Activated CD4-positive, alpha-beta T cell treated with anti-CD3 and anti-CD28 coated beads, Interleukin-2, amount 50 U/mL, for 1 hour (primary cell): ENCODE measurements at places on chromosomes 11 and 22.

DNA sequence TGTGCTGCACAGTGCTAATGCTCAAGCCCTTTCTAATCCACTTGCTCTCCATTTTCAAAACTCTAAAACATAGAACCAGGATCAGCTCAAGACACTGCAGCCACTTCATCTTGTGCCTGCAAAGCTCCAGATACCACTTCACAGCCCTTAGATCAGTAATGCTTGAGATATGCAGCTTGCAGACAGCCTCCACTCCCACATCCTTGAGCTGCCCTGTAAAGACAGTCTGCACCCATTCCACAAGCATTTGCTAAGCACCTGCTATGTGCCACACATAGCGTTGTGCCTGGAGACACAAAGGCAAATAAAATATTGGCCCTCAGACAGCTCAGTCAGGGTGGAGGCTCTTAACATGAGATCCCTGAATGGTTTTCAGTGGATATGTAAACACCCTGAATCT lies 192.5 kb upstream of the SNX19 start:
- no peak for DNase-seq

GRCh38 chr11:133947321-133947756 lies 9.4 kb downstream of the IGSF9B start:
- DNase-seq = peak; percentile 64

DNA sequence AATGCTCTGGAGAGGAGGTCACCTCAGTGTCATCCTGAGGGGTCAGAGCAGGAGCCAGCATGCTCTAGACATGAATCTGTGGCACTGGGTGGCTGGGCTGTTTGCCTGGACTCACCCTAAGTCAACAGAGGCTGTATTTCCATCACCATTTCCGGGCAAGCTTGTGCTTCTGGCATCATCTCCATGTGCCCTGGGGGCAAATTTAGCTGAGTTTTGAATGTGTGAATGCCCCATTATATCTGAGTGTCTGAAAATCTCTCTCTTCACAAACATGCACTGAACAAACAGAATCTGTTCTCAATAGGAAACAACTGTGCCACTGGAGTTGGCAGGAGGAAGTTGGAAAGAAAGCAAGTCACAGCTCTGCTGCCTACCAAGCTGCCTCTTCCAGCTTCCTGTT lies 356.2 kb downstream of the GRM5 start:
- no peak for DNase-seq

DNA sequence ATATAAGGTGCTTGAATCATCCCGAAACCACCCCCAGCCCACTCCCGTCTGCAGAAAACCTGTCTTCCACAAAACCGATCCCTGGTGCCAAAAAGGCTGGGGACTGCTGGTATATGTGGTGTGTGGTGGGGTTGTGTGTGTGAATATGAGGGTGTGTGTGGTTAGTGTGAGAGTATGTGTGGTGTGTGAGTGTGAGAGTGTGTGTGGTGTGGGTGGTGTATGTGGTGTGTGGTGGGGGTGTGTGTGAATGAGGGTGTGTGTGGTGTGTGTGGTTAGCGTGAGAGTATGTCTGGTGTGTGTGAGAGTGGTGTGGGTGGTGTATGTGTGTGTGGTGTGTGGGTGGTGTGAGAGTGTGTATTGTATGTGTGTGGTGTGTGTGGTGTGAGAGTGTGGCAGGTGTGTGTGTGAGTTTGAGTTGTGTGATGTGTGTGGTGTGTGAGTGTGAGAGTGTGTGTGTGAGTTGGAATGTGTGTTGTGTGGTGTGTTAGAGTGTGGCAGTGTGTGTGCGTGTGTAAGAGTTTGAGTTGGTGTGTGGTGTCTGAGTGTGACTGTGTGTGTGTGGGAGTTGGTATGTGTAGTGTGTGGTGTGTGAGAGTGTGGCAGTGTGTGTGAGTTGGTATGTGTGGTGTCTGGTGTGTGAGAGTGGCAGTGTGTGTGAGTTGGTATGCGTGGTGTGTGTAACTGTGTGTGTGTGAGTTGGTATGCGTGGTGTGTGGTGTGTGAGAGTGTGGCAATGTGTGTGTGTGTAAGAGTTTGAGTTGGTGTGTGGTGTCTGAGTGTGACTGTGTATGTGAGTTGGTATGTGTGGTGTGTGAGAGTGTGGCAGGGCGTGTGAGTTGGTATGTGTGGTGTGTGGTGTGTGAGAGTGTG lies 6.5 kb downstream of the UPK3A start:
- DNase-seq = no peak

GRCh38 chr22:47197773-47198500 lies 435.5 kb downstream of the TBC1D22A start:
- DNase-seq = no peak

- DNase-seq = no peak
Observed at GRCh38 chr11:11786234-11786633, 55.5 kb upstream of the USP47 start.

DNA sequence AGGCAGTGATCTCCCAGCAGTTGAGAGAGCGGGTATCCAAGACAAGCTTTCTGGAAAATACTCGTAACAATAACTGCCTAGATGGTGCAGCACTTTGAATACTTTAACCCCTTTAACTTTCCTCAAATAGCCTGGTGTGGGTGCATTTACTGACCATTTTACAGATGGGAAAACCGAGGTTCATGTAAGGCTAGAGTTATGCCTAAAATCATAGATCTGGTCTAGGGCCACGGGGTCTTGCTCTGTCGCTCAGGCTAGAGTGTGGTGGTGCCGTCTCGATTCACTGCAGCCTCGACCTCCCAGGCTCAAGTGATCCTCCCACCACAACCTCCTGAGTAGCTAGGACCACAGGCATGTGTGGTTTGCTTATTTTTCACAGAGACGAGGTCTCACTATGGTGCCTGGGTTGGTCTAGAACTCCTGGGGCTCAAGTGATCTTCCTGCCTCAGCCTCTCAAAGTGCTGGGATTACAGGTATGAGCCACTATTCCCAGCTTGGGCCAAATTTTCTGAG lies 269.2 kb upstream of the SYN3 start:
- DNase-seq = no peak

DNA sequence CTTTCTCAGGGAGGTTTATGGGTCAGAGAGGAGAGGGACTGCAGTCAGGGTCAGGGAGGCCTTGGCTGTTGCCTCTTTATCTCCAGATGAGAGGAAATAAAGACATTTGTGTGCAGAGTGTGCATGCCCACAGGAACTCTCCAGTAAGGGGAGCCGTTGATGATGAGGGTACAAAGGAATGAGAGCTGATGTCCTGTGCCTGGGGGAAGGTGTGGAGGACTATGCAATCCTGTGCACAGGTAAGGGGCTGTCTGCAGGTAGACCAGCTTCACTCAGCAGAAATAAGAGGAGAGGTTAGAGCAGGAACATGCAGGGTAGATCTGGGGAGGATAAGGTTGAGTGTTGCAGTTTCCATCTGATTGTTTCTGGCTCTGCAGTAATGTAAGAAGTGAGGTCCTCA lies 132.6 kb downstream of the NTM start:
- no peak for DNase-seq

DNA sequence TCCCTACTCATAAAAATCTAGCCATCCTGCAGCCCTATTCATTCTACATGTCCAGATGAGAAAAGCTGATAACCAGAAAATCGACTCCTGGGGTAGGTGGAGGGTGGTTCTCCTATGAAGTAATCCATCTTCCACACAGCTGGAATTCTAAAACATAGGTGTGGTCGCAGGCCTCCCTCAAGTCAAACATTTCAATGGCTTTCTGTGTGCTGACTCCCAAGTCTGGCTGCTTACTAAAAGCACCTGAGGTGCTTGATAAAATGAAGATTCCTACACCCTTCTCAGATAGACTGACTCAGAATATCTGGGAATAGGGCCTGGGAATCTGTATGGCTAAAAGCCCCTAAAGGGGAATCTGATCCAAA lies 26.1 kb downstream of the IRAG1 start:
- DNase-seq = no peak

GRCh38 chr11:66264383-66264782 lies 4.1 kb upstream of the RAB1B start:
- DNase-seq = no peak

- no peak for DNase-seq
Observed at GRCh38 chr11:96472085-96472484, 82.3 kb downstream of the JRKL start.

DNA sequence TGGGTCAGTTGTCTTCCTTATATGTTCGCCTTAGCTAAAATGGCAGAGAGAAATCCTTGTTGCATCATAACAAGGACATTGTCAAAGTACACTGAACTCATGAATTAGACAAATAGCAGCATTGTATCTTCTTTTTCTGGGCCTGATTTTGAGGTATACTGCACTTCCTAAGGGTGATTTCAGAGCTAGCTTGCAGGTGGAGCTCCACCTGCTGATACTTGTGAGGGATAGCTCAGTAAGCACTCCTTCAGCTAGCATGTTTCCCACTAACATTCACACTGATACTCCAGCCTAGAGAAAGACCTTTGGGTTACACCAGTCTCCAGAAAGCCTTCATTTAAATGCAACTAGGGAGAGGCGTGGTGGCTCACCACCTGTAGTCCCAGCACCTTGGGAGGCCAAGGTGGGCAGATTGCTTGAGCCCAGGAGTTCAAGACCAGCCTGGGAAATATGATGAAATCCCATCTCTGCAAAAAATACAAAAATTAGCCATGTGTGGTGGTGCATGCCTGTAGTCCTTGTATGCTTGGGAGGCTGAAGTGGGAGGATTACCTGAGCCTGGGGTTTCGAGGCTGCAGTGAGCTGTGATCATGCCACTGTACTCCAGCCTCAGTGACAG lies 29.8 kb downstream of the JAM3 start:
- no peak for DNase-seq
